Putamen (tissue), 1 donor: ENCODE measurements at places on chromosomes 5 and 9.

DNA sequence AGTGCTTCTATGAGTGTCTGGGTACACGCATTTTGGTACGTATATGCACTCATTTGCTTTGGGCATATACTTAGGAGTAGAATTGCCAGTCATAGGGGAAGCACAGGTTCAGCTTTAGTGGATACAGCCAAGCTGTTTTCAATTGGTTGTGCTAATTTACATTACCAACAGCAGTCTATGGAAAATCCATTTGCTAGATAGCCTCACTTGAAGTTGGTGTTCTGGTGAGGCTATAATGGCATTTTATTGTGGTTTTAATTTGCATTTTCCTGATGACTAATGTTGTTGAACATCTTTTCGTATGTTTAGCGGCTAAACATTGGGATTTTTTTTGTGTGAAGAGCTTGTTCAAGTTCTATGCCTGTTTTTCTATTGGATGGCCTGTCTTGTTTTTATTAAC lies 76.8 kb upstream of the ANKH start:
- DNase-seq: no peak

DNA sequence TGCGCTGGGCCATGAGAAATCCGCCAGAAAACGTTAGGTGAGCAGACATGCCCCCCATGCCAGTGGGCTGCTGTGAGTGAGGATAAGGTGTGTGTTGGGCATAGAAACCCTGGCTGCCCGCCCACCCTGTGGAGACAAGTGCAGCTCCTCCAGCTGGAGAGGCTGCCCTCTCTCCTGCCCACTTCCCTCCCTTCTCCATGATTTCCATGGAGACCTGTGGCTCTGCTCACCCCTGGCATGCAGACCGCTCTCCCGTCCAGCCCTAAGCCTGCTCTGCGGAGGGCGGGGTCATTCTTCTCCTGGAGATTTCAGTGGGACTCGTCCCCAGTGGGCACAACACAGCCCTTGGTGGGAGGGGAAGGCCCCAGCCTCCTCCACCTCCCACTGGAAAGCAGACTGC lies 133.0 kb upstream of the FAM120A start:
- DNase-seq: no peak

GRCh38 chr9:19689328-19690101 lies 99.3 kb downstream of the SLC24A2 start:
- no peak for DNase-seq

- DNase-seq: no peak
Measured at GRCh38 chr5:14247054-14247386, 103.9 kb downstream of the TRIO start.

- DNase-seq: no peak
Measured at GRCh38 chr9:126232461-126232860, 94.2 kb upstream of the MVB12B start.

GRCh38 chr9:31908158-31908890 lies 476.1 kb upstream of the ACO1 start:
- DNase-seq: no peak

GRCh38 chr5:73440262-73440661 lies 8.3 kb downstream of the FOXD1 start:
- no peak for DNase-seq

- DNase-seq: no peak
Measured at GRCh38 chr5:98455665-98456064, 317.8 kb upstream of the RGMB start.

DNA sequence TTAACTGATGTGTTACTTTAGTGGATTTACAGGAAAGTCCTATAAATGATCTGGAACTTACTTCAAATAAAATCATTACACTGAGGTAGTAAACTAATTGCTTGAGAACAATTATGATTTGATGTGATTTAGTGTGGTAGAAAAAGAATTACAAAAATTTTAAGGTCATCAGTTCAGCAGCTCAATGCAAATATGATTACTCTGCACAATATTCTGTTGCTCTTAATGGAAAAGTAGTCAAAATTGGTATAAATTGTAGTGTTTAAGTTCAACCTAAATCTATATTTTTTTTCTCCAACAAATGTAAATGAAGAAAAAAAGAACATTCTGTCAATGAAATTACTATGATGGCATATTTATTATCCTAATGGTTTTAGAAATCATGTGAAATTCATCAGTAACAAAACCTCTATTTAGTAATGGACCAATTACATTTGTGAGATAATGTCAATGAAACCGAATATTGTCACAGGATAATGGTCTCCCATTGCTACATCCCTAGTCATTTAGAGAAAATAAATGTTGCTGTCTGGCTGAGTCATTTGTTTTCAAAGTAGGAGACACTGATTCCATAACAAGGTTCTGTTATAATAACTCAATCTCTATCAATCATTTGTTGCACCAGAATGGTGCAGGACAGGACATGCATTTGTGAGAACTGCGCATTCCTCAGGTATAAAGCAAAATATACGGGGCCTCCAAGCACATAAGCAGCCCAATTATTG lies 177.1 kb downstream of the NFIB start:
- no peak for DNase-seq

DNA sequence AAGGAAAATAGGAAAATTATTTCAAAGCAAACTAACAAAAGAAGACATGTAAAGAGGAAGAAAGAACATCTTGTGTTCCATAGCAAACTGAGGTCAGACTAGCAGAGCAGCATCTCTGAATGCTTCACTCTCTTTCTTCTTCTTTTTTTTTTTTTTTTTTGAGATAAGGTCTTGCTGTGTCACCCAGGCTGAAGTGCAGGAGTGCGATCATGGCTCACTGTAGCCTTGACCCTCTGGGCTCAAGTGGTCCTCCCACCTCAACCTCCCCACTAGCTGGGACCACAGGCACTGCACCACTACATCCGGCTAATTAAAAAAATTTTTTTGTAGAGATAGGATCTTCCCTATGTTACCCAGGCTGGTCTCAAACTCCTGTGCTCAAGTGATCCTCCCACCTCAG lies 36.6 kb downstream of the MELK start:
- DNase-seq: no peak

DNA sequence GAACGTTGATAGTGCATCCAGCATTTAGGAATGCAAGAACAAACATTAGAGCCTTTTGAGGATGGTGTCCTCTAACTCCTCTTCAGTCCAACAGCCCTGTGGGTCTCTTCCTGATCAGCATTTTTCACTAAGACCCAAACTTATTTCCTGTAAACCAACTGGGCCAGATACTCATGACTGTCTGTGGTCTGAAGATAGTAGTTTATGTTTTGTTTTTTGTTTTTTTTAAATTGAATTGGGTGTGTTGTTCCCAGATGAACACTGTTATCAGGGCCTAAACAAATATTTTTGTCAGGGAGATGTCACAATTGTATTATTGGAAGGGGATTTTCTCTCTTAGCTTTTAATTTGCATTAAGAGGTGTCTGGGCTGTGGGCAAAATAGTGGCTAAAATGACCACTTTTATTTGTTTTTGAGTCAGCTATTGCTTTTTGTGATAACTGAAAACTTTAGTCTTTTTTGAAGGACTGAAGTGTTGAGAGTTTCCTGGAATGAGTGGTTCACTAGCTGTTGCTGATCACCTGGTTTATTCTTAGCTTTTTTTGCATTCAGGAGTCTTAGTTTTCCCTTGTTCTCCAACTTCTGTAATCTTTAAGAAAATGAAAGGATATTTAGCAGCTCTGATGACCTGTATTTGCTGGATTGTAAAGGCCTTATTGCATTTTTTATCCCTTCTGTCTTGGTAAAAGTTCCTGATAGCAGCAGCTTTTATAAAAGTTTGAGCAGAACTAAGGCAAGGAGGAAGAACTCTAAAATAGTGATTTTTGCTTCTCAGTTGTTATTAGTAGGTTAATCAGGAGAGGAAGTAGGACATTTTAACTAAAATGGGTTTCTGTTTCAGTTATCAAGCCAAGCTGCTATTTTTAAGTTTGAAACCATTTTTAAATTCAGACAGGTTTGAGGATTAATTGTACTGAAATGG lies 5.5 kb downstream of the MAN2A1 start:
- no peak for DNase-seq

DNA sequence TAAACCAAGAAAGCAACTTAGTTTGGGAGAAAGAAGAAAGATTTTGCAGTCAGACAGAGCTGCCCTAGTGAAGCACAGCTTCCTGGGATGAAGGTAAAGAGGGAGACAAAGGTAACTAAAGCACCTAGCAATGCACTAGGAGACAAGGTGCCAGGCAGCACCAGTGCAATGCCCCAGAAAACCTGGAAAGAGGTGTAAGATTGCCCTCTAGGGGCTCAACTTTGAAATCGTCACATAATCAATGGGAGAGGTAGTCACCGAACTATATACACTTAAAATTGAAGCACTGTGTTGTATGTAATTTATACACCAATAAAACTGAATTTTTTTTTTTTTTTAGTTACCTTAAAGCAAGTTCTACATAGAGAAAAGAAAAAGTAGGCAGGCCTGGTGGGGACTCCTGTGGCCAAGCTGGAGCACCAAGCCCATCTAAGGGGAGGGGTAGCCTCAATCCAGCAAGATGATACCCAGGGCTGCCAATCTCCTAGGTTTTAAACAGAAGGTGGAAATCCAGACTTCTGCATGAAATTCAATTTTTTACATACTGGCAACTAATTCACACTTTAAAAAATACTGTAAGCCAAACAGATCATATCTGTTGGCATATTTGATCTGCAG lies 48.2 kb downstream of the CDK5RAP2 start:
- DNase-seq: peak; percentile 48

- no peak for DNase-seq
Measured at GRCh38 chr9:109812331-109812730, 32.3 kb downstream of the PALM2AKAP2 start.

GRCh38 chr5:179231309-179231708 lies 114.0 kb downstream of the ADAMTS2 start:
- DNase-seq: no peak

- DNase-seq: no peak
Measured at GRCh38 chr5:62111428-62111827, 194.6 kb upstream of the KIF2A start.

- no peak for DNase-seq
Measured at GRCh38 chr5:102794047-102794446, 38.9 kb downstream of the PAM start.

DNA sequence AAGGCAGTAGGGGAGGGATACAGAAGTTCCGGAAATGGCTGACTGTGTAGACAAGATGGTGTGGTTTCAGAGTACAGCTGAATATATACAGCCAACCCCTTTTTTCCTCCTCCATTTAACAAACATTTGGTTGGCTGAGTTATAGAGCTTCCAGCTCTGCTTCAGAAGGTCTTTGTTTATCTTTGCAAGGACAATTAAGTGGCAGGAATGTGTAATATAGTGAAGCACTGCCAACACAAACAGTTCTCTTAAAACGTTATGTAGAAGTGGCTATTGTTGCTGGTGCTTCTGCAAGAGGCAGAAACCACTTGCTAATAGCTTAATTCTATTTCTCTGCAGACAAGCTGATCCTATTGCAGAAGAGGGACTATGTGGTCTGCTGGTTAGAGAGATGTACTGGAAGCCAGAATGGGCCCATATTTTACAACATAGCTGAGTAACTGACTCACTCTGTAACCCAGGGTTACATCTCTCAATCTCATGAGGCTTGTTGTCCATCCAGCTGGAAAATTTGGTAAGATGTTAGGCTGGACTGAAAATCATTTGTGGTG lies 62.7 kb upstream of the OSMR start:
- no peak for DNase-seq

DNA sequence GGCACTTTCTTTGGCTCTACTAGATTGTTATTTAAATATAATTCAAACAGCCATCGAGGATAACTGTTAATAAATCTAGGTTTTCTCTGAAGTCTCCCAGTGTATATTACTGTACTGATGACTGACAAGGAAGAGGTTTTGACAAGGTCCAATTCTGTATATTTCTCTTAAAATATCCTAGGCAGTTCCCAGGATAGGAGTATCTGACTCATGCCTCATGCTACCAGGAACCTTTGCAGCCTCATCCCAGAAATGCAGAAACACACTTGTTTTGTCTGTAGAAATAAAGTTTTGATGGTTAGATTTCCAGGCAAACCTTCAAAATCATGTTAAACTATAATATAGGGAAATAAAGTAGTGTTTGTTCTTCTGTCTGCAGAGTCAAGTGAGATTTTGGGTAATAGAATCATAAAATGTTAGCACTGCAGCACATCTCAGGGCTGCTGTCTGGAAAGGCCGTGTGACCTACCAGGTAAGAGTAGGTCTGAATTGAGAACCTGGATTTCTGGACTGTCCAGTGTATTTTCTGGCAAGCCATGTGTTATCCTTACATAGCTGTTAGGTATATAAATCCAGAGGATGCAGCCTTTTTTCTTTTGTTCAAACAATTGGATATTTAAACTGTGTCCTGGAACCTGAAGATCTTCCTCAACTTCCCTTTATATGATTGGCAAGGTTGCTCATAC lies 8.3 kb downstream of the UBE2D2 start:
- DNase-seq: no peak

- no peak for DNase-seq
Measured at GRCh38 chr5:73612799-73613198, 13.2 kb upstream of the ARHGEF28 start.

- no peak for DNase-seq
Measured at GRCh38 chr9:126125177-126125576, 201.5 kb upstream of the MVB12B start.

DNA sequence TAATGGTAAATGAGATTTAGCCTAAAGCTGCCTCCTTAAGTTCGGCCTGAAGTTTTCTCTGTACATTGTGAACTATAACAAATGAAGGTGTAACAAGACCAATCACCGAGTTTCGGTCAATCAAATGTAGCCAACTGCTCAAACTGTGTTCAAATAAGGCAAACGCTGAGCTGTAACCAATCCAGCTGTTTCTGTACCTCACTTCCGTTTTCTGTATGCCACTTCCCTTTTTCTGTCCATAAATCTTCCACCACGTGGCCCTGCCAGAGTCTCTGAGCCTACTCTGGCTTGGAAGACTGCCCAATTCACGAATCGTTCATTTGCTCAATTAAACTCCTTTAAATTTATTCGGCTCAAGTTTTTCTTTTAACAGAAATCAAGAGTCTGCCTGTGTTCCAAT lies 193.5 kb upstream of the KLF9 start:
- no peak for DNase-seq
